ENCODE measurements at places on chromosomes 12 and 14.

DNA sequence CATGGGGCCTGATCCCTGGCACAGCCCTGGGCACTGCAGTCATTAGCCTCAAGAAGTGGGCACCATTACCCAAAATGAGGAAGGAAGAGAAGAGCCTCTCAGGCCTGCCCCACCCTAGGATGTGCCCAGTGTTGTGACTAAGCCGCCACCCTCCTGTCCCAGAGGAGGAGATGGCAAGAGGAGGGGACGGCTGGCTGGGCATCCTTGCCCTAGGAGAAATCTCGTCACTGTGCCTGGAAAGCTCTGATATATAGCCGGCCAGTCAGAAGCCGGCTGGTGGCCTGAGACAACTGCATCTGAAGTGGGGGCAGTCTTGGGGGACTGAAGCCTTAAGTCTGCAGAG is 115.2 kb downstream of the LGMN start:
- DNase-seq: no peak

DNA sequence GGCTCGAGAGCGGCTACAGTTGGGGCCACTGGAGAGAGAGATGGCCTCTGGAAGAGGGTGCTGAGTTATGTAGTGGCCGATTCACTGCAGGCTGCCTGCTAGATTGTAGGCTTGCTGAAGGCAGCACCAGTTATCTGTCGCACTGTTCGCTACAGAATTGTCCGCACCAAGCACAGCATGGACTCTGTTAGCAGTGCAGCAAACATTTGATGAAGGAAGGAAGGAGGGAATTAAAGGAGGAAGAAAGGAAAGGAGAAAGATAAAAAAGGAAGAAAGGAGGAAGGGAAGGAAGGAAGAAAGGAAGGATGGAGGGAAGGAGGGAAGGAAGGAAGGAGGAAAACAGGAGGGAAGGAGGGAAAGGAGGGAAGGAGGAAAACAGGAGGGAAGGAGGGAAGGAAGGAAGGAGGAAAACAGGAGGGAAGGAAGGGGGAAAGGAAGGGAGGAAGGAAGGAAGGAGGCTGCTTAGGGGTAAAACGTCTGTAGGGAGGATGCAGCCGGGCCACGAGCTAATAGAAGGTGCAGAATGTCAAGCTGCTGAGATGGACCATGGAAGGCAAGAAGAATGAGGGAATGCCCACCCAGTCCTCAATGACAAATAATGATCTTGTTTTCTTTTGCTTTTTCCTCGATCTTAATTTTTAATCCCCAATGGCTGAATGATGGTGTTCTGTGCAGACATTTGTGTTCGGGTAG is 27.3 kb upstream of the ADIPOR2 start:
- no peak for DNase-seq

- no peak for DNase-seq
Measured at GRCh38 chr14:81981307-81981675, 447.6 kb upstream of the SEL1L start.

- DNase-seq: no peak
Measured at GRCh38 chr12:52259657-52260243, 14.7 kb upstream of the KRT86 start.

DNA sequence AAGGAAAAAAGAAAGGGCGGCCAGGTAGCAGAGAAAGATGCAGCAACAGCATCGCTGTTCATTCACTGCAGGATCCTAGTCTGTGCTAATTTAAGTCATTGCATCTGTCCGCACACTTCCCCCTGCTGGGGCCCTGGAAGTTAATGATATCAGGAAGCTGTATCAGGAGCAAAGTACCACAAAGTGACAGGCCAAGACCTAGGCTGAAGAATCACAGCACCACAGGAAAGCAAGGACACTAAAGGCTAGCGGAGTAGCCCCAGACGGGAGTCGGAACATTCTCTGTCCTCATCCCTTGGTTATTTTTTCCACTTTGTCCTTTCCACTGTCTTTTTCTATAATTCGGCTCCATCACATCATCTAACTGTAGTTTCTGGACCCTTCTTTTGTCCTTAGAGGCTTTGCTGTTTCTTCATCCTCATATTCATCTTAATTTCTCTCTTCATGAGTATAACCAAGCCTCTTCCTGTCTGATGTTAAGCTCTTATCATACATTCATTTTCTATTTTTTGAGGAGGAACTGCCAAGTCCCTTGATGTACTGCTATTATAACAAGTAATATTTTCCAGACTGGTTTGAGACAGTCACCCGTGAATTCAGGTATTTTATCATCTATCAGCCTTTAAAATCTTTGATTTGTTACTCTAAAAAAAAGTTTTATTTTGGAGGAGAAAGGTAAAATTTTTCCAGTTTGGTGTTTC is 28.3 kb downstream of the DUSP16 start:
- no peak for DNase-seq

- no peak for DNase-seq
Measured at GRCh38 chr14:74683406-74683805, 29.5 kb downstream of the AREL1 start.

- no peak for DNase-seq
Measured at GRCh38 chr14:55383541-55384140, 28.0 kb downstream of the ATG14 start.

DNA sequence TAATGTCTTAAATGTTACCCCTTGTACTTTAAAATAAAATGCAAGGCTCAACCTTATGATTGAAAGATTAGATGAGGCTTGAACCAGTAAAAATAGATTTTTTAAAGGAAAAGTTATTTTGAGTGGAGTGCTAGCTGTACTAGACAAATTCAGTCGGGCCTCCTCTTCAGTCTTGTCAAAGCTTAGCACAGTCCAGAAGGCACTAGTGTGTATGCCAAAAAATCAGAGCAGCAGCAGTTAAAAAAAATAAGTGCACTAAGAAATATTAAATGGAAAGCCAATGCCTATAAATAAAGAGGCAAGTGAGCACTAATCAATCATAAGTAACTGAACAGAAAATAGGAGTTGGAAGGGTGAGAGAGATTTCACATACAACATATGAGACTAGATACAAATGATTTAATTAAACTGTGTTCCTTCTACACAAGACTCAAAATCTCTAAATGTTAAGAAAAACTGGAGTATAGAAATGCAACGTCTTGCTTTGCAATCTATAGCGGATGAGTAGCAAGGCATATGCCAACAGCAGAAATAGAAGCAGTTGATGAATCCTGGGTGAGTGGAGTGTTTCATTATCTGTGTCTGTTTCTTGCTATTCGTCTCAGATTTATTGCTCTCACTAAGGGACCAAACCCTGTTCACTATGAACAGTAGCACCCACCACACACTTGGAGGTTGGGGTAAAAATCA is 172.1 kb downstream of the ETNK1 start:
- no peak for DNase-seq

DNA sequence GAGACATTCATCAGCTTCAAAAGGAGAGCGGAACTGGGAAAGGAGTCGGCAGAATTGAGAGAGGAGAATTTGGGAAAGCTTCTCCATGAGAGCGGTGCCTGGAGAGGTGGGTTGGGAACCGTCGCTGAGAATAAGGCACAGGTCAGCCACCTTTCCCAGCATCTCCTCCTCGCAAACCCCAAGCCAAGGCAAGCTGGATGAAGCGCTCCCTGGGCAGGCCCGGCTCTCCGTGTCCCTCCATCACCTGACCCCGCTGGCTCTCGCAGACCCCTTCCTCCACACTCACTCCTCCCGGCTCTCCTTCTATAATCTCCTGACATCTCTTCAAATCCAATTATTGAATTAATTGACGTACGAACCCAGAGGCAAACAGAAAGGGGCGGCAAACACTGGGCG is 18.9 kb upstream of the ATP5MC2 start:
- no peak for DNase-seq

- no peak for DNase-seq
Measured at GRCh38 chr14:80636071-80636470, 305.5 kb downstream of the CEP128 start.

- DNase-seq: no peak
Measured at GRCh38 chr14:22691171-22691570, 47.0 kb upstream of the OR6J1 start.

GRCh38 chr14:85471744-85472143 is 58.2 kb upstream of the FLRT2 start:
- DNase-seq: no peak

DNA sequence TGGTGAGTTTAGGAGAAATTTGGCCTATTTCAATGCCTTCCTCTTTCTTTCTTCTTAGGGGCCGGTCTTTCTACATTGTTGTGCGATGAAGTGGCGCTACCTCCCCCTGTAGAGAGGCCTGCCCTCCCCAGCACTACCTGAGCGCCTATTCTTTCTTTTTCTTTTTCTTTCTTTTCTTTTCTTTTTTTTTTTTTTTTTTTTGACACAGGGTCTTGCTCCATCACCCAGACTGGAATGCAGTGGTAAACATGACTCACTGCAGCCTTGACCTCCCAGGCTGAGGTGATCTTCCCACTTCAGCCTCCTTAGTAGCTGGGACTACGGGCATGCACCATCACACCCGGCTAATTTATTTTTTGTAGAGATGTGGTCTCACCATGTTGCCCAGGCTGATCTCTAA is 136.1 kb upstream of the MAX start:
- no peak for DNase-seq

DNA sequence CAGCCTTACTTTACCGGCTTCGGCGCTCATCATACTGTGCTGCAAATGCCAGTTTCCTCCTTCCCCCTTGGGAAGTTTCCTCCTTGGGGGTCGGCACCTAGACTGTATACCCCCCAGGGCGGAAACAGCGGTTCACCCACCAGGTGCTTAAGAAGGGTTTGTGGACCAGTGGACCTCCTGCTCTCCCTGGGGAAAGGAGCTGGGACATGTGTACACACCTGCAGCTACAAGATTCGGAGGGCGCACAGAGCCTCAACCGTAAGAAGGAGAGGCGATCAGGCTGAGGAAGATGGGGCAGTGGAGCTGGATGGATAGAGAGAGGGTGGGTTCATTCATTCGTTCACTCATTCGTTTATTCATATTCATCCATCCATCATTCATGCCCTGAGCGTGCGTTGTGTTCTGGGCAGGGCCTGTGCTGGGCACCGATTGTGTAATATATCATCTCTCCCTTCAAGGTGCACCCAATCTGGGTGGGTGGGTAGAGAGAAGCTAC is 717 bp upstream of the ZNF839 start:
- no peak for DNase-seq

GRCh38 chr14:99790201-99790977 is 2.8 kb upstream of the EML1 start:
- DNase-seq: no peak

- no peak for DNase-seq
Measured at GRCh38 chr12:110907583-110907982, 12.8 kb downstream of the MYL2 start.

DNA sequence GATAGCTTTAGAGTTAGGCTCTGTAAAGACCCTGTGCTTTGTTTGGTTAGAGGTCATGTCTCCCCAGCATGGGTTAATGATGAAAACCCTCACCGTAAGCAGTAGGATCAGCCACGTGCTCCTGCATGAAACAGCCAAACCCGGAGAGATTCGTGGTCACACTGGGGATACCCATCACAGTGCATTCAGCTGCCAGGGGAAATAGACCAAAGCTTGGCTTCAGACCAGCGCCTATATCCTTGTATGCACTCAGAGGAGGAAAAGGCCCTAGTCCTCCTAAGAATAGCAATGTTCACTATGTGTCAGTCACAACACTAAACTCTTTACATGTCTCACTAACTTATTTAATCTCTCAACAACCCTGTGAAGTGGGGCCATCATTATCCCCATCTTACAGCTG is 16.3 kb downstream of the SPX start:
- no peak for DNase-seq

GRCh38 chr14:60647081-60647836 is 2.0 kb downstream of the SIX1 start:
- no peak for DNase-seq

DNA sequence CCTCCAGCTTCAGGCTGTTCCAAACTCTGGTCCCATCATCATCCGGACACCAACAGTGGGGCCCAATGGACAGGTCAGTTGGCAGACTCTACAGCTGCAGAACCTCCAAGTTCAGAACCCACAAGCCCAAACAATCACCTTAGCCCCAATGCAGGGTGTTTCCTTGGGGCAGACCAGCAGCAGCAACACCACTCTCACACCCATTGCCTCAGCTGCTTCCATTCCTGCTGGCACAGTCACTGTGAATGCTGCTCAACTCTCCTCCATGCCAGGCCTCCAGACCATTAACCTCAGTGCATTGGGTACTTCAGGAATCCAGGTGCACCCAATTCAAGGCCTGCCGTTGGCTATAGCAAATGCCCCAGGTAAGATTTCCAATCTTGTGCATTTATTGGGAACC is 3.3 kb downstream of the SP1 start:
- DNase-seq: no peak

GRCh38 chr14:66345986-66346385 is 140.2 kb upstream of the CCDC196 start:
- DNase-seq: no peak

GRCh38 chr12:42468341-42468821 is 121.2 kb downstream of the PRICKLE1 start:
- no peak for DNase-seq

- DNase-seq: no peak
Measured at GRCh38 chr12:7709969-7710675, 1.1 kb upstream of the DPPA3 start.

- no peak for DNase-seq
Measured at GRCh38 chr12:29492891-29493290, 4.6 kb downstream of the OVCH1 start.

GRCh38 chr14:72560331-72560730 is 333.6 kb downstream of the DPF3 start:
- DNase-seq: no peak

DNA sequence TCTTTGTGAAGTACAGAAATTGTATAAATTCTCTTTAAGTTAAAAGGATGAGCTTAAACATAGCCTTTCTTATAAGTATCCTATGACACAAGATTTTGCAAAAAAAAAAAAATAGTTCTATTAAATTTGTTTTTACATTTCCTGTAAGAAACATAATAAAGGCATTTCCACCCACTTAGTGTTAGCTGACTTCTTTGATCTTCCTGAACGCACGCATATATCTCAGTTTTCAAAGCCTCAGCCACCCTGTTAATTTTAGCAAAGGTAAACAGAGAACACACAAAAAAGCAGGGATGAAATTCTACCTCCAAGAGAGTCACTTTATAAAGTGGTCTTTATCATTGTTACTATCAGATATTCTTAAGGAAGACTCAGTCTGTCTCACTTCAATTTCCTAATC is 277.9 kb downstream of the MED13L start:
- no peak for DNase-seq

GRCh38 chr12:121789800-121790728 is 3.4 kb downstream of the RHOF start:
- DNase-seq: peak; percentile 91

DNA sequence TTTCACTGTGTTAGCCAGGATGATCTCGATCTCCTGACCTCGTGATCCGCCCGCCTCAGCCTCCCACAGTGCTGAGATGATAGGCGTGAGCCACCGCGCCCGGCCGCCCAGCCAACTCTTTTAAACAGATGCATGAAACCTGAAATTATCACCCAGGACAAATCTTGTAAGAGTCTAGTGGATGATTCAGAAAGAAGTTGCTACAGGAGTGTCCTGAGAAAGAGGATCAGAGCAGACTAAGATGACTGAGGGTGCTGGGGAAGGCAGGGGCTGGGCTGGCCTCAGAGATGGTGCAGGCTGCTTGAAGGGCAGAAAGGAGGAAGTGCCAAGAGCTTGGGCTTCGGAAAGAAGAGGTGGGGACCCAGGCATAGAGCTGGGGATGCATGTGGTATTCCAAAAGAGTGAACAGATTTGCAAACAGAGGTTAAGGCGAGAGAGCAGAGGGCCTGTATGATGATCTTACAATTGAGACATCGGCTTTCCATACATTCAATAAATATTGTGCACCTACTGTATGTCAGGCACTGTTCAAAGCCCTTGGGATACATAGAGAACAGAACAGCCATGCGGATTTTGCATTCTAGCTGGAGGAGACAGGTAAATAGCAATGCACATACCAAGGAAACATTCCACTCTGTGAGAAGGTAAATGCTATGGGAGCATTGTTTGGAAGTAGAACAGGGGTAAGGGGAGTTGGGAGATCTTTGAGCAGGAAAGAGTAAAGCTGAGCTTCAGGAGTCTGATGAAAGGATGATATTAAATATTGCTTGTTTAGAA is 7.4 kb upstream of the CD9 start:
- no peak for DNase-seq

Measured in T-helper 1 cell (primary cell).